Activated CD4-positive, alpha-beta T cell treated with anti-CD3 and anti-CD28 coated beads, Interleukin-2, amount 50 U/mL, for 48 hours (primary cell): ENCODE measurements at places on chromosomes 7 and 10.

- DNase-seq = no peak
Observed at GRCh38 chr10:105023211-105024111, 382.4 kb downstream of the SORCS3 start.

GRCh38 chr7:79118143-79118542 lies 335.3 kb downstream of the MAGI2 start:
- no peak for DNase-seq

DNA sequence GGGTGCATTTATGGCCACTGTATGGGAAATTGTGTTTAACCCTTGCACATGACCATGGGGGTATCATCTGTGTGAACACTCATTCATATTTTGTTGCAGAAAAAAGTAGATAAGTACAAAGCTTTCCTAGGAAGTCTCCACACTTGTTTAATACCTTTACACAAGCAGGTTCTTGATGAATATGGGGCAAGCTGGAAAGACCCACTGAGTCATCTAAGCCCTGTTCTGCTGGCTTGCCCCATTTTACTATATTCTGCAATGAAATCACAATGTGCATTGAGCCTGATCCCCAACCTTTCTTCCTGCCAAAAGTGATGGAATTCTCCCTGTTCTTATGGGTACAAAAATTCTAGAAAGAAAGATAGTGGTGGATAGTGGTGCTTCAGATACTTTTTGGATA lies 99.8 kb downstream of the CCDC71L start:
- DNase-seq = no peak

GRCh38 chr7:155298288-155298833 lies 683 bp downstream of the INSIG1 start:
- DNase-seq = peak; percentile 24

DNA sequence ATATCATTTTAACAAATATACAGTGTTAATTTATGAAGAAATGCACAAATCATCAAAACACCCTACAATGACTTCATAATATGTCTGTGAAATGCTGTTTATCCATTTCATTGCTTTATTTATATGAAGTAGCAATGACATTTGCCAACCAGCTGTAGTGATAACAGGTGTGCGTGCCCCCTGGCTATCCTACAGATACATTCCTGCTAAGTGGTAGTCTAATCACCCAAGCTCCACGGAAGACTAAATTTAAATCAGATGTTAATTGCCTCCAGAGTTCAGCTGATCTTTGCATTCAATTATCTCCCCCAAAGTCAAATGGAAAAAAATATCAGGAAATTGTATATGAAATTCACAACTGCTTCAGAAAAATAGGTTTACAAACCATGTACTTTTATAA lies 1164.2 kb upstream of the LRRN3 start:
- no peak for DNase-seq

- DNase-seq = peak; percentile 32
Observed at GRCh38 chr10:27746397-27747095, 927 bp upstream of the MKX start.

- no peak for DNase-seq
Observed at GRCh38 chr7:35498416-35498815, 196.5 kb downstream of the HERPUD2 start.

GRCh38 chr10:87842220-87842641 lies 21.1 kb downstream of the KLLN start:
- no peak for DNase-seq

GRCh38 chr7:142337054-142338001 lies 79.5 kb upstream of the PRSS58 start:
- DNase-seq = no peak

DNA sequence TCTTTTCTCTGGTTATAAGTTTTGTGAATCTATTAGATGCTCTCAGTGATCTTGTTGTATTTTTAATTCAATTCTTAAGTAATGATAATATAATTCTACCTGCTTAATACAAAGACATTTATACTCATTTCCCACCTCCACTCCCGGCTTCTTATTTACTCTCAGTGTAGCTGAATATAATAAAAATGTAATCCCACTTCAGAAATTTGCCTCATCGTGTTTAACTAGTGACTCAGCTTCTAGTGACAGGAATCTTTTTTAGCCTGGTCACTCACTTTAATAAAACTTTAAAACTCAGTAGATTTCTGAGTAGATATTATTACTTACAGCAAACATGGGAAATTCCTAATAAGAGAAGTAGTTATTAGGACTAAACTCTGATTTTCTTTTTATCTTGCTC lies 1506.2 kb upstream of the LRRTM3 start:
- DNase-seq = no peak

DNA sequence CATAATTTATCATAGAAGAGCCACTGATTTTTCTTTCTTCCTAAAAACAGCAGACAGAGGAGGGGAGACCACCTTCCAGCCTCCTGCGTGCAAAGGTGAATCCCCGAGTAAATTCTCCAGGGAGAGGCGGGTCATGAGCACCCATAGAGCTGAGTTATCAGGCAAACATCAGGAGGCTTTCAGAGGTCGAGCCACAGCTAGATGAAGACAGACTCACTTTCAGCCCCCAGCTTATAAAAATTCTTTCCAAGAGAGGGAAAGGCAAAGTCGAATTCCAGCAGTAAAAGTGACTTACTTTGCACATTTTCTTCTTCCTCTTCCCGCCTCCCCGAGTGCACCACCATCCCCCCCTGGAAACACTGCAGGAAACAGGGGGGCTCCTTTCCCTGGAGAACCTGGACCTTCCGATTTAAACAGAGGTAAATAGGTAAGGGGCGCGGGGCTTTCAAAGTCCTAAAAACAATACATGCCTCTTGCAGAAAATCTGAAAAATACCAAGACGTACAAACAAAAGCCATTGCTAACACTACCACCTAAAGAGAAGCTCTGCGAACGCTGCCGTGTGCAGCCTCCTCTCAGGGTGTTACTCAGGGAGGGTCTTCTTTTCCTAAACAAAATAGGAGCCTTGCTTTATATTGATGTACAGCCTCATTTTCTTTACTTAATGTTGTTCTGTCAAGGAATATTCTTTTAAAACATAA lies 163.8 kb downstream of the SVIL start:
- DNase-seq = no peak

- no peak for DNase-seq
Observed at GRCh38 chr10:131859341-131860020, 41.3 kb upstream of the PPP2R2D start.

DNA sequence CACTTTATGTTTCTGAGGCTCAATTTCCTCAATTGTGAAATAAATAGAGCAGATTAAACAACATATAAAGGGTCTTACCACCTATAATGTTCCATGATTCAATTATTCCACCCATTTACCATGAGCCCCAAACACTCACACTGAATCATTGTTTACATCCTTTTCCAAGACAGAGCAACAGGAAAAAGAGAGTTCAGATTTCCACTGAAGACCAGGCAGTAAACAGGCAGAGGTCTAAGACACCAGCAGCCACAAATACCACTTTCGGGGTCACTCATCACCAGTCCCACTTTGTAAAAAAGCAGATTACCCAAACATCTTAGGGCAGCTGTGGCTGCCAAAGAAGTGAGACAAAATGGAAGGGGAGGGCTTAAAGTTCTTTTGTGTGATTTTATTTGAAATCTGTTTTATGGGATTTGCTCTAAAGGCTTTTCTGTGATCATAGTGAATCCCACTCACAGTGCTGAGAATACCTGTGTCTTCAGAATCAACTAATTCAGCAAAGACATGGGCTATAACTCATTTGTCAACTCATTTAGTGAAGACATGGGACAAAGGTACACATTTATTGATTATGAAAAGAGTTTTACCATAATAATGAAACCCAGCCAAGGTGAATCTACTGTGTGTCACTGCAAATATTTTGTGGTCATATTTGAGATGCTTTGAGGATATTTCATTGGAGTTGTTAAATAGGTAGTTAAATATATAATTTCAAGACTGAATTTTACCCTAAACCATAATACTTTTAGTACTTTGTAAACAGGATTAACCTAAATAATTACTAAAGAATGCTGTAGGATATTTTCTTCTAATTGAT lies 24.8 kb upstream of the DLD start:
- DNase-seq = peak; percentile 35

DNA sequence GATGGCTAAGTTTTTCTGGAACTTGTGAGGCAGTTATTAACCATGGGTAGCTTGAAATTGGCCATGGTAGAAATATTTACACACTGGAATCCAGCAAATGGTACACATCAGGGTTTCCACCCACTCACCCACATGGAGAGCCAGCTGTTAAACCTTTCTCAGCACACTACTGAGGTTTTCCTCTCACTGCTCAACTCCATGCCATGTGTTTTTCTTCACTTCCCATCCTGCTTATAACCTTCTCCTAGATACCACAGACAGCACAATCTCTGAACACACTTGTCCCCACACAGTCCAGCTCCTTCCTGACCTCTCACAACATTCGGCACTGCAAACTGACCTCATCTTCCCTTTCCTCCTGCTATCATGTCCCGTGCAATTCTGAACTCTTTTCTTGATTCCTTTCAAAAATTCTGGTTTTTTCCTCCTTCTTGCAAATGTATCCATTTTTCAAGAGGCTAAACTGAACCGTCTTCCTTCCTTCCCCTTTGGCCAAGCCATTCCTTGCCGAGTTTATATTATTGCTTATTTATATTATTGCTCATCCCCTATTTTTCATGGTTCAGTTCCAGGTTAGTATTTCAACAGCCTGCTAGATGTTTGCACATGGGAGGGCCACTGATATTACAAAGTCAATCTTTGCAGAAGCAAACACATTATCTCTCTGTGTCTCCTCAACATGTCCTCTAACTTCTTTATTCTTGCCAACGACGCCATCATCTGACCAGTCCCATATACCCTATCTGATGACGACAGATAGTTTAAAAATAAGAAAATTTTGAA lies 606.4 kb downstream of the SORCS1 start:
- DNase-seq = no peak

DNA sequence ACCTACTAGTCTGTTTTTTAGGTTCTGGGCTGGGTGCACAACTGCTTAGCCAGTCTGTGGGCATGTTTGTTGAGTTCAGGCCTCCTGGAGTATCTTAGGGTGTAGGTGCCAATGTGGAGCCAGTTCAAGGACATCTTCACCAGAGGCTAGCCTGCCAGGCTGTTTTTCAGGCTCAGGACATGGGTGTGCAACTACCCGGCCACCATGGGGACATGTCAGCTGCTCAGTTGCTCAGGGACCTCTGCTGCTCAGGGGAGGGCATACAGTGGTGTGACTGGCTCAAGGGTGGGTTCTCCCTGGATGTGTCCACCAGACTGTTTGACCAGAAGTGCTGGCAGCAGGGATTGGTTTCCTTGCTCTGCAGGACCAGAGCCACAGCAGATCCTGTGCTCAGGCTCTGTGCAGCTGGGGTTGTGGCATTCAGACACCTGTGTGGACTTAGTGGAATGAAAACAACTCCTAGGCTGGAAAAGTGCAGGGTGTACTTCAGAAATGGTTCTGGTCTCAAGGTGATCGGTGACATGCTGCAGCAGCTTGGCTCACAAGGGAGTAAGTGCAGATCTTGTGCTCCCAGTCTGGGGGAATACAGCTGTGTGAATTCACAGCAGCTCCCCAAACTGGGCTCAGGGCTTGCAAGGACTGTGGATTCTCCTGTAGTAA lies 44.8 kb downstream of the PALS2 start:
- no peak for DNase-seq

DNA sequence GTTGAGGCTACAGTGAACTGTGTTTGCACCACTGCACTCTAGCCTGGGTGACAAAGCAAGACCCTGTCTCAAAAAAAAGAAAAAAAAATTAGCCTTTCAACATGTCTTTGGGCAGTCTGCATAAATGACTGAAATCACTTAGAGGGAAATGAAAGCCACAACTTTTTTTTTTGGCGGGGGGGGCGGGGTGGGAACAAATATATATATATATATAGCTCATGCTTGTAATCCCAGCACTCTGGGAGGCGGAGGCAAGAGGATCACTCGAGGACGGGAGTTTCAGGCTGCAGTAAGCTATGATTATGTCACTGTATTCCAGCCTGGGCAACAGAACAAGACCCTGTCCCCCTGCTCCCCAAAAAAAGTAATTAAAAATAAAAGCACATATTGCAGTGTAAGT lies 23.4 kb upstream of the MICU1 start:
- DNase-seq = no peak

DNA sequence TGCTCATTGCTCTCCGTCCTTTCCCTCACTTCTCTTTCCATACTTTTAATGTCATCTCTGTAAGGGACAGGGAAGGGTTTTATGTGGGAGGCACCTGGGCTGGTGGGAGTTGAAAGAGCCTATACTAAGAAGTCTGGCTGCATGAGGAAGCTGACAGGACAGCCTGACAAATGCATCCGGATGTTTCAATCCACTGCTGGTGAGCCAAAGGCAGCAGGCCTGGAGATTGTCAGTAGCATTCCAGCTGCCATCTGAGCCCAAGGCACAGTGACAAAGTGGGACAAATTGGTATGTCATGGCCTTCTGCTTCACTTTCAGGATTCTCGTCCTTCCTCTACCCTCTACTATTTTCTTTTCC lies 218.4 kb downstream of the STK31 start:
- DNase-seq = no peak

DNA sequence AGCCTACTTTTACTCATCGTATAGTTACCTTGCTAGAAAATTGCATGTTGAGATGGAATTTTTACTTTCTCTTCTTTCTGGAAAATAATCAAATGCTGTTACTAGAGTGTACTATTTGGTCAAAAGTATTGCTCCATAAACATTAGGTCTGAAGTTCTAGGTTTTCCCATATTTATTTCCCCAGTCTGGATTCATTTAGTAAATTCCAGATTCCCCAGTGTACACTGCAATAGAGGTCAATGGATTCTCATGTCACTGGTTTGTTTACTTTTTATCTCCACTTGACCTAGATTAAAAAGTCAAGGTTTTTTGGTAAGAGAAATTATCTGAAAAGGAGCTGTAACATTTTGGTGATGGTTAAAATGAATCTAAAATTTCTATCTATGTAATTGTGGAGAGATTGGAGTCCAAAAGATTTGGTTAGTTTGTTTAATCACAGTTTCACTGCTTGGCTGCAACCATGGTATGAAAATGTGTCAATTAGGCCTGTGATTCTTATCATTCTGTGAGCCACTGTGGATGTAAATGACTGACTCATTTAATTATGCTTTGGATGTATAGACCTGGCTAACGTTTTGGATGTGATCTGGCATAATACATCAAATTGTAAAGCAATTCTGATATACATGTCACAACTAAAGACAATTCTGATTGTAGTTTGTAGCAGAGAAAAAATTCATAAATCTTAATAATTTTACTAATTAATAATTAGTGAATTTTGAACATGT lies 32.7 kb upstream of the STEAP4 start:
- no peak for DNase-seq

DNA sequence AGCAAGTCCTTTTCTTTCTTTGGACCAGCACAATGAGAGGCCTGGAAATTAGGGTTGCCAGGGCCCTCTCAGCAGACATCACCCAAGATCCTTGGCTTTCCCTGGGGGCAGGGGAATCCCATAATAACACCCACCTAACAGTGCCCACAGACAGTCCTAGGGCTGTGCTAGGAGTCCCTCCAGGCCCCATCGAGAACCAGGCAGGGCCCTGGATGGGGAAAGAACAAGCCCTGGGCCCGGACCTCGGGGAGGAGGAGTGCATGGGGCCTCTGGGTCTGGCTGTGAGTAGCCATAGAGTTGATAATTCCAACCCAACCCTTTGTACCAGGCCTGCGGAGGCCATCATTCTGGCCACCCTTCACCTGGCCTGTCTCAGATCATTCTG lies 201.2 kb upstream of the ZMIZ1 start:
- no peak for DNase-seq

GRCh38 chr7:147911201-147911601 lies 679.4 kb upstream of the C7orf33 start:
- no peak for DNase-seq
